ENCODE measurements at places on chromosomes 4 and X.

DNA sequence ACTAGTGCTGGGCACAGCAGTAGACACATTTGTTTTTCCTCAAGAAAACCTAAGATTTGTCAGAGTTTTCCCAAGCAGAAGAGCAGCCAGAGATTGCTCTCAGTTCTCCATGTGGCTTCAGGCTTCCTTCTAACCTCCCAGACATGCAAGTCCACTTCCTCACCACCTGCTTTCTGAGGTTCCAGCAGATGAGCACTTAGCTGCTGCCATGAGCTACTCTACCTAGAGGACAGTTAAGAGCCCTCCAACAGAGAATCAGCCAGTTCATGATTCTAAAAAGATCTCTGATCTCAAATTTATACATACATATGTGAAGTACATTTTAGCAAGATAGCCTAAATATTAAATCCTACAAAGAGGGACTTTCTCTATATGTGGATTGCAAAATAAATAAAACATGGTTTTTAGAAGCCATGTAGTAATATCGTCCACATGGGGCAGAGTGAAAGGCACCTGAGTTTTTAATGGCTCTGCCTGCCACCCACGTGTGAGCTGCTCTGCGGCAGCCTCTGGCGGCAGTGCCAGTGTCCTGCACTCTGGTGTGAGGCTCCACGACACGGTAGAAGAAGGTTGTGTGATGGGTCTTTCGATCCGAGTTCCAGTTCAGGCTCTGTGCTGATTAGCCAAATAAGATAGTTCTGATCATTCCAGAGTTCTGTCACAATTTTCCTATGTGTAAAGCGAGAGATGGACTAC is 10.3 kb downstream of the CYP4V2 start:
- peak; percentile 19 for DNase-seq

DNA sequence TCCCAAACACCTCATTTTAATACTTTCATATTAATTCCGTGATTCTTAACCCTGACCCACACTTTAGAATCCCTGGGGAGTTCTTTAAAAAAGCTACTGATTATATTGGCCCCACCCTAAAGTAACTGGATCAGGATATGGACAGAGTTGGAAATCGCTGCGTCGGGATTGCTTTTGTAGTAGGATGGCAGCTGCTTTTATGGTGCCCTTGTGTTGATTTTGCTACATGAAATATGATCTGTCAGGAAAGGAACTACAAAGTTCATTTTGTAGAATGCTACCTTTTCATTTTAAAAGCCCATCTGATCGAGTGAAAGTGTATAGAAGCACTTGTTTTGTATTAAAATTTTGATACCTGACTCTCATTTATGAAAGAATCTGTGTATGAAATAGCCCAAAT is 43.6 kb downstream of the TMEM131L start:
- peak; percentile 8 for DNase-seq

- DNase-seq = no peak
Measured at GRCh38 chr4:1792832-1793495, at the start of gene FGFR3. FGFR3 (plus strand) TSS chr4:1793293; CDS start chr4:1793935, 642 bp downstream.

- DNase-seq = no peak
Measured at GRCh38 chr4:109215506-109215905, 87.0 kb downstream of the COL25A1 start.

GRCh38 chr4:52865300-52865699 is 3.2 kb downstream of the RASL11B start:
- no peak for DNase-seq

DNA sequence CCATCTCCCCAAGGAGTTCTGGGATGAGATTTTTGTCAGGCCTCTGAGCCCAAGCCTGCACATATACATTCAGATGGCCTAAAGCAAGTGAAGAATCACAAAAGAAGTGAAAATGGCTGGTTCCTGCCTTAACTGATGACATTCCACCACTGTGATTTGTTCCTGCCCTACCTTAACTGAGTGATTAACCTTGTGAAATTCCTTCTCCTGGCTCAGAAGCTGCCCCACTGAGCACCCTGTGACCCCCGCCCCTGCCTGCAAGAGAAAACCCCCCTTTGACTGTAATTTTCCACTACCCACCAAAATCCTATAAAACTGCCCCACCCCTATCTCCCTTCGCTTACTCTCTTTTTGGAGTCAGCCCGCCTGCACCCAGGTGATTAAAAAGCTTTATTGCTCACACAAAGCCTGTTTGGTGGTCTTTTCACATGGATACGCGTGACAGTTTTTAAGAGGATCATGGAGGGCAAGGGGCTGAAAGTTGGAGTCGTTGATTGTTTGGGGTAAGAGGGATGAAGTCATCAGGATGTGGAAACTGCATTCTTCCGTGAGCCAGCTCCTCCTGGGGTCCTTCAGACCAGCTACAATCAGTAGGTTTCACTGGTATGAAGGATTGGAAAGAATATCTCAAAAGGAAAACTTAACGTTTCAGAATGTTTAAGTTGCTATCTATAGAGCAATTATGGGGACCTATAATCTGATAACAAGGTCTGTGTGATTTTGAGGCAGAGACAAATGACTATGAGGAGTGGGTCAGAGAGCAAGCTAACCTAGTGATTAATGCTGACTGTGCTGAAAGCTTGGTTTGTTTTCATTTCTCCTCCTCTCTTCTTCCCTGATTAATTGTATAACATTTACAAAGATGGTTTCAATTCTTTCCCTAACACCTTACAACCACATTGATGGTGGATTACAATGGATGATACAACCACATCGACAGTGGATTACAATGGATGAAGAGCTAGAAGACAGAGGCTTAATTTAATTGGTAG is 28.6 kb upstream of the MAGEA11 start:
- DNase-seq = no peak

GRCh38 chrX:137151403-137151802 is 117.6 kb upstream of the GPR101 start:
- DNase-seq = no peak

DNA sequence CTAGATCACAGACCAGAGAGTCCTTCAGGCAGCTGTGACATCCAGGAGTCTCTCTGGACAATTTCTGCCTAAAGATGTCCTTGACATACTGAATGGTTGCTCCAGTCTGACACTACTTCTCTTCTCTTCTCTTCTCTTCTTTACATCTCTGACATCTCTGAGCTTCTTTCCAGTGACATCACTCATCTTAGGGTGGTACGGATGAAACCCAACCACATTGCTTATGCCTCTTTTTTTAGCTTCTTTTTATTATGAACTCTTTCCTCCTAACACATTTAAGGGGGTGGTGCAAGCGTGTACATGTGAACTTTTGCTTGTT is 39.4 kb upstream of the IRF2 start:
- DNase-seq = no peak

- no peak for DNase-seq
Measured at GRCh38 chr4:25656031-25656430, 380 bp downstream of the SLC34A2 start.

DNA sequence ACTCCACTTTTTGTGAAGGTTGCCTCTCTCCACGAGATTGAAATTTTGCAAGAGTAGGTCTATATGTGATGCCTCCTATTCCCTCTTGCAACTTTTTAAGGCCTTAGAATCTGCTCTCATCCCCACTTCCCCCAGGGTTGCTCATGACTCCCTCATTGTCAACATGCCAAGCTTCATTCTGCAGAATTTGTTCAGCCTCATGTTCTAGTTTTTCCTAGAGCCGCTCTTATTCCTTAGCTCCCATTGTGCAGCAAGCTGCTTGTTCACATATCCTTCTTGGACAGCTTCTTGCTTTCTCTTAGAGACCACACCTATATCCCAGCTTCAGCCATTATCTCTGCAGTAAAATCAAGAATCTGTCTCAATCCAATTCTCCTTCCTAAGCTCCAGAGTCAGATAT is 82.4 kb downstream of the CNGA2 start:
- no peak for DNase-seq

GRCh38 chrX:10085223-10085622 is 71.6 kb upstream of the CLCN4 start:
- DNase-seq = no peak

DNA sequence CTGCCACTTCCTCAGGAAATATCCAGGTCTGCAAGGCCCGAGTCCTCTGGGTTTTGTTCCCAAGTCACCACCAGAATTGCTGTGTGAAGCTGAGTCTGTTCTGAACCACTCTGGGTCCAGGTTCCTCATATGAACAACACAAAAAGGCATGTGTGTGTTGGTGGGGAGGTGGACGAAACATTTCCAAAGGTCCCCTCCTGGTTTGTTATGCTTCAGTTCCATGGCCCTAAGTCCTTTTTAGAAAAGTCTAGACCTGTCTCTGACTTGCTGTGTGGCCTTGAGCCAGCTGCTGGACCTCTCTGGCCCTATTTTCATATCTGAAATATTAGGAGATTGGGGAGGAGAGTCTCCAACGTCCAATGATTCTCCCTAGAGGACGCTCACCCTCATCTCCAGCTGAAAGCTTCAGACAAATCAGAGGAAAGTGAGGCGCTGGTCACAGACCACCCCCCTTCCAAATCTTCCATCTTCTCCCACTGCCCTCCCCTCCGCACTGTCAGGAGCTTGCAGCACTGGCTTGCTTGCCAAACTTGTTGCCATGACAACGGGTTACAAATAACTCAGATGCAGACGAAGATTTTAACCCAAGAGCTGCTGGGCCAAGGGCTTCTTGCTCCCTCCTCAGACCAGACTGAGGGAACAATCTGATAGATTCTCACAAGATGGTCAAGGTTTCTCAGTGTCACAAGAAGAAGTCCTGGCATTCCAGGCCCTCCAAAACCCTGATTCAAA is 64.5 kb downstream of the SMC1A start:
- no peak for DNase-seq

GRCh38 chr4:156060661-156061060 is 107.0 kb upstream of the CTSO start:
- DNase-seq = no peak

DNA sequence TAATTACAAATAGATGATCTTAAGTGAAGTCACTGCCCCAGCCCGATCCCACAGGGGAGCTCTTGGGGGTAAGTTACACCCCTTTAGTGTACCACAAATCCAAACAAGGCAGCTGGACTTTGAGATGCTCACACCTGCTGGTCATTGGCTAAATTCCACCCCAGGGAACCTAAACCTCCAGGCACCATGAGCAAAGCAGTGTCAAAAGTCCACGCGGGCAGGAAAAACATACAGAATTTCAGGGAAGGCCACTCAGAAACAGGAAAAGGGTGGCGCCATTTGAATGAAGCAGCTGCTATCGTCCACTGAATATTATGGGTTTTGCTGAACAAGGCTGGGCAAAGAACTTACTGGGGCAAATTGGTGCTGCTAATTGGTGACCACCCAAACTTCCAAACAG is 30.9 kb downstream of the SUPT20HL1 start:
- no peak for DNase-seq
